ENCODE measurements at places on chromosomes 7 and 10.

GRCh38 chr7:80153446-80153845, 18.8 kb downstream of the GNAI1 start:
- DNase-seq, result no peak
- peak overlapping the region; percentile 42 for H3K27ac ChIP-seq
- H3K4me1 ChIP-seq, result peaks cover 53% of the 10 kb centered on the region
- H3K36me3 ChIP-seq, result no peaks in the 10 kb centered on the region
- no peak overlapping the region for H3K4me3 ChIP-seq
- H3K27me3 ChIP-seq, result peaks cover 6% of the 10 kb centered on the region

DNA sequence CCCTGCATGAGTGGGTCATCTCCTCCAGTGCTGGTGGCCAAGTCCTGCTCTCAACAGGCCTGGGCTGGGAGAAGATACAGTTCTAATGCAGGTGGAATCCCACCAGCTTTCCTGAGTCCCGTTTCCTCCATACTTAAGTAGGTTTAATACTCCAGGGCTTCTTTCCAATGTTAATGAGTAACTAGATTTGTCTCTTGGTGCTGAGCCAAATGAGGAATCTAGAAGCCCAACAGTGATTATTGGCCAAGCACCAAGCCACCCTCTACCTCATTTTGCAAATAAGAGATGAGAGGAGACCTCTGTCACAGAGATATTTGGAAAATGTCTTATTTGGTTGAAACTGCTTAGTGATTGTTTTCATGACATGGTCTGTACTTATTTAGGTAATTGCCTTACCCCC, 37.1 kb downstream of the STARD3NL start:
- no peak for DNase-seq
- peaks cover 16% of the 10 kb centered on the region for H3K4me1 ChIP-seq
- H3K27ac ChIP-seq, result peak overlapping the region; percentile 50
- H3K36me3 ChIP-seq, result peaks cover 15% of the 10 kb centered on the region

DNA sequence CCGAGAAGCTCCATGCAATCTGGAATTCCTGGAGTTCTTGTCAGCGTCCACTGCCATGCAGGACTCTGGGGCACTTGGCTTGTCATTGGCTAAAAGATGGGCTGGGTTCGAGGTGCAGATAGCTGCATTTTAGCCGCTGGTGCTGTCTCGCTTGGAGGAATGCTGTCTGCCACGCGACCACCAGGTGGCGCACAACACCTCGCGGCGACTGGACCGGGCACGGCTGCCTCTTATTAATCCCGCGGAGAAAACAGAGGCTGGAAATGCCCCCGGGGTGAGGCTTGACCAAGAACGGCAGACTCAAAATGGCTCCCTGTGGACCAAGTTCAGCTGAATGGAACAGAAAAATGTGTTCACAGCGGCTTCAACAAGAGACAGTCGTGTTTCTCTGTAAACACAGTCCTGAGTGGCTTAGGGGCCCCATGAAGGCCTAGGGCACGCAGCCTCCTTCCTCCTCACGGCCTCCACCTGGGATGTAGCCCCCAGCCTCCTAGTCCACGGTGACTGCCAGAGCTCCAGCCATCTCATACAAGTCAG, 46.2 kb downstream of the AOC1 start:
- DNase-seq, result peak; percentile 82
- H3K27me3 ChIP-seq, result peaks cover 7% of the 10 kb centered on the region
- peaks cover 3% of the 10 kb centered on the region for H3K36me3 ChIP-seq

DNA sequence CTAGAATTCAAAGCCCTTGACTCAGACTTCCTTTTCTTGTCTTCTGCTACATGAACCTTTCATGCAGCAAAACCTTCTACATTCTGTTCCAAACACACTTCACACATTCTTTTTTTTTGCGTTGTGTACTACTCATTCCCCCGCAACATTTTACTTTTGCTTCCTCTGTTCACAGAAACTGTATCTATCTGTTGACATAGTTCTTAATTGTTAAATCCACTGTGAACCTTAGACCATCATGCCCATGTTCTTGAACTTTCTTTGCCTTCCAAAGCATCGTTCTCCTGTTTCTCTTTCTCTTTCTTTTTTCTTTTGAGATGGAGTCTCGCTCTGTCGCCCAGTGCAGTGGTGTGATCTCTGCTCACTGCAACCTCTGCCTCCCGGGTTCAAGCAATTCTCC, 14.2 kb downstream of the CCSER2 start:
- no peaks in the 10 kb centered on the region for H3K27me3 ChIP-seq
- no peak overlapping the region for H3K4me3 ChIP-seq
- peaks cover 8% of the 10 kb centered on the region for H3K36me3 ChIP-seq
- H3K4me1 ChIP-seq, result peaks cover 19% of the 10 kb centered on the region

DNA sequence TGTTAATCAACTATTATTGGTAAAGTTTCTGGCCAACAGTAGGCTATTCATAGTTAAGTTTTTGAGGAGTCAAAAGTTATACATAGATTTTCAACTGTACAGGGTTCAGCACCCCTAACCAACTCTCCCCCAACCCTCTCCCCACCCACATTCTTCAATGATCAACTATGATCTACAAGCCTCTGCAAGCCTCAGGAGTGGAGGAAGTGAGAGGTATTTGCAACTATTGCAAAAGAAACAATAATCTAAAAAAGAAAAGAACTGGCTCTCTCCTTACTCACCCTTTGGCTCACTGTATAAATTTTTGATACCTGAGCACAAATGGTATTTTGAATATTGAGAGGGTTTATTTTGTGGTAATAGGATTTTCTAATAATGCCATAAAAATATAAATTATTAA, 179.8 kb downstream of the IPMK start:
- H3K4me1 ChIP-seq, result peaks cover 4% of the 10 kb centered on the region
- H3K27me3 ChIP-seq, result peaks cover 2% of the 10 kb centered on the region
- no peaks in the 10 kb centered on the region for H3K36me3 ChIP-seq
- H3K27ac ChIP-seq, result no peak overlapping the region
- no peak overlapping the region for H3K4me3 ChIP-seq

GRCh38 chr7:104529567-104529966, 201.2 kb downstream of the LHFPL3 start:
- H3K4me1 ChIP-seq, result no peaks in the 10 kb centered on the region
- no peaks in the 10 kb centered on the region for H3K36me3 ChIP-seq
- H3K27me3 ChIP-seq, result peaks cover 2% of the 10 kb centered on the region

GRCh38 chr7:1823376-1824150, 153.5 kb downstream of the ELFN1 start:
- peaks cover 1% of the 10 kb centered on the region for H3K36me3 ChIP-seq
- H3K27ac ChIP-seq, result no peak overlapping the region
- peaks cover under 1% of the 10 kb centered on the region for H3K27me3 ChIP-seq
- no peak overlapping the region for H3K4me3 ChIP-seq
- H3K4me1 ChIP-seq, result peaks cover 7% of the 10 kb centered on the region

DNA sequence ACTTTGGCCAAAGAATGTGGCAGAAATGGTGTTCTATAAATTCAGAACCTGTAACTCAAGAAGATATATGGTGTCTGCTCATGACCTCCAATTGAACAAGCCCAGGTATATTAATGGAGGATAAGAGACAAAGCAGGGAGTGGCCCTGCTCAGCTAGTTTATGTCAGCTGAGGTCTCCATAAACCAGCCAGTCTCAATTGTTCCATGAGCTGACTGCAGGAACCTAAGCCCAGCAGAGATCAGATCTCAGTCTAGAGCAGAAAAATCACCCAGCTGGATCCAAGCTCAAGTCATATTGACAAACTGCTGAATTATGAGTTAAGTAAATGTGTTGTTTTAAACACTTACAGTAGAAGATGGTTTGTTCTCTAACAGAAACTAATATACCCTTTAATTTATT, 105.5 kb upstream of the SGCE start:
- no peak overlapping the region for H3K4me3 ChIP-seq
- H3K36me3 ChIP-seq, result no peaks in the 10 kb centered on the region

- H3K27me3 ChIP-seq, result no peaks in the 10 kb centered on the region
- H3K27ac ChIP-seq, result peak overlapping the region; percentile 11
- peaks cover 3% of the 10 kb centered on the region for H3K4me1 ChIP-seq
- H3K4me3 ChIP-seq, result no peak overlapping the region
- no peaks in the 10 kb centered on the region for H3K36me3 ChIP-seq
- DNase-seq, result no peak
Observed at GRCh38 chr7:155009570-155010157, 6.7 kb upstream of the PAXIP1 start.

- H3K27ac ChIP-seq, result no peak overlapping the region
- H3K27me3 ChIP-seq, result no peaks in the 10 kb centered on the region
- no peak for DNase-seq
- H3K4me1 ChIP-seq, result no peaks in the 10 kb centered on the region
- H3K36me3 ChIP-seq, result peaks cover 33% of the 10 kb centered on the region
Observed at GRCh38 chr7:75536491-75536890, 44.4 kb downstream of the SPDYE5 start.

DNA sequence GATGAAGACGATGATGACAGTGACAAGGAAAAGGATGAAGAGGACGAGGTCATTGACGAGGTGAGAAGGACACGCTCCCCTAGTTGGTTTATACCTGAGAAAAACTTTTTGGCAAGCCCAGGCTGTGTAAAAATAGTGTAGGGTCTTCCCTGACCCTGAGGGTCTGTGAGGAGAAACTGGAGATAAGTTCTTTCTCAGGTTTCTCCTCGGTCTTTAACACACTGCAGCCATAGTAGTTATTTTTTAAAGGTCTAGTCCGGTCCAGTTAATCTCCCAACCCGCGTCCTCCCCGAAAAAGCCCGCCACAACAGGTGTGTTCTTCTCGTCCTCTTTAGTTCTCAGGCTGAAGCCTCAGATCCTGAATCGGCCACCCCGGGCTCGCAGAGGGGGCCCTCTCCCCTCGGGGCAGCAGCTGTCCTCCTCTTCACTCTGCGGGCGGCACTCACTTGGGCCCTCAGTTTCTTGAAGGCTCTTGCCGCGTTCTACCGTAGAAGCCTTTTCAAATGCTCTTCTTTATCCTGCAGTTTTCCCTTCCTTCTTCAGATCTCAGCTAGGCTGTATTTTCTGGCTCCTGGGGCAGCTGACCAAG, 411 bp downstream of the BCCIP start:
- H3K4me3 ChIP-seq, result no peak overlapping the region
- H3K4me1 ChIP-seq, result peaks cover 6% of the 10 kb centered on the region
- peaks cover 3% of the 10 kb centered on the region for H3K27me3 ChIP-seq
- no peak overlapping the region for H3K27ac ChIP-seq
- peaks cover 7% of the 10 kb centered on the region for H3K36me3 ChIP-seq

- no peaks in the 10 kb centered on the region for H3K36me3 ChIP-seq
- no peaks in the 10 kb centered on the region for H3K27me3 ChIP-seq
- no peak for DNase-seq
- no peaks in the 10 kb centered on the region for H3K4me1 ChIP-seq
Observed at GRCh38 chr7:78863281-78863680, 590.2 kb downstream of the MAGI2 start.

DNA sequence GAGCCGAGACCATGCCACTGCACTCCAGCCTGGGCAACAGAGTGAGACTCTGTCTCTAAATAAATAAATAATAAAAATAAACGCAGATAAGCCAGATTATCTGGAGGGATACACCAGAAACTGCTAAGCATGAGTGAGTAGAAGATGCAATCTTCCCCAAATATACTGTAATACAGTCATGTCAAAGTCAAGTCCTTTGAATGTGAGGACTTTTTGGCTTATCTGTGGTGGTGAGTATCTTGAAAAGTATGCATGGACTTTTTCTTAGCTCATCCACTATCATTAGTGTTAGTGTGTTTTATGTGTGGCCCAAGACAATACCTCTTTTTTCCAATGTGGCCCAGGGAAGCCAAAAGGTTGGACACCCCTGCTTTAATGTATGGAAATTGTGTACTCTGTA, 44.7 kb upstream of the PITRM1 start:
- no peak for DNase-seq
- no peaks in the 10 kb centered on the region for H3K27me3 ChIP-seq
- H3K36me3 ChIP-seq, result no peaks in the 10 kb centered on the region
- H3K4me1 ChIP-seq, result peaks cover 5% of the 10 kb centered on the region
- no peak overlapping the region for H3K27ac ChIP-seq
- H3K4me3 ChIP-seq, result no peak overlapping the region

GRCh38 chr10:6474871-6475270, 105.2 kb downstream of the PRKCQ start:
- H3K4me3 ChIP-seq, result no peak overlapping the region
- DNase-seq, result no peak
- H3K4me1 ChIP-seq, result peaks cover 31% of the 10 kb centered on the region
- peak overlapping the region; percentile 32 for H3K27ac ChIP-seq
- peaks cover 31% of the 10 kb centered on the region for H3K36me3 ChIP-seq

DNA sequence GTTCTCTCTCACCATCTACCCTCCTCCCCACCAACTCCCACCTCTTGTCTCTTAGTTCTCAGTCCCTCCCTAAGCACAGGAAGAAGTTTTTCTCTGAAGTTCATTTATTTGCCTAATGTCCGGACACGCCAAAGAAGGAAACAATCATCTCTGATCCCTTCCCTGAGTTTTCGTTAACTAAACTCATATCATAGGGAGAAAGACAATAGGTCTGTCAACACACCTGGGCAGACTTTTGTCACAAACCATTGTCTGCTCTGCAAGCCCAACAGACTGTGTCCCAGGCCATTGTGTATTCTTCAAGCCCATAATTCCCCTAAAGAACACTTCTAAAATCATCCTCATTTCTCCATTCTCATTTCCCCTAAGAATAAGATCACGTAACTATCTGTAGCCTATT, 691.0 kb upstream of the MBL2 start:
- H3K27ac ChIP-seq, result no peak overlapping the region
- H3K27me3 ChIP-seq, result peaks cover 1% of the 10 kb centered on the region
- no peaks in the 10 kb centered on the region for H3K4me1 ChIP-seq
- H3K36me3 ChIP-seq, result no peaks in the 10 kb centered on the region

DNA sequence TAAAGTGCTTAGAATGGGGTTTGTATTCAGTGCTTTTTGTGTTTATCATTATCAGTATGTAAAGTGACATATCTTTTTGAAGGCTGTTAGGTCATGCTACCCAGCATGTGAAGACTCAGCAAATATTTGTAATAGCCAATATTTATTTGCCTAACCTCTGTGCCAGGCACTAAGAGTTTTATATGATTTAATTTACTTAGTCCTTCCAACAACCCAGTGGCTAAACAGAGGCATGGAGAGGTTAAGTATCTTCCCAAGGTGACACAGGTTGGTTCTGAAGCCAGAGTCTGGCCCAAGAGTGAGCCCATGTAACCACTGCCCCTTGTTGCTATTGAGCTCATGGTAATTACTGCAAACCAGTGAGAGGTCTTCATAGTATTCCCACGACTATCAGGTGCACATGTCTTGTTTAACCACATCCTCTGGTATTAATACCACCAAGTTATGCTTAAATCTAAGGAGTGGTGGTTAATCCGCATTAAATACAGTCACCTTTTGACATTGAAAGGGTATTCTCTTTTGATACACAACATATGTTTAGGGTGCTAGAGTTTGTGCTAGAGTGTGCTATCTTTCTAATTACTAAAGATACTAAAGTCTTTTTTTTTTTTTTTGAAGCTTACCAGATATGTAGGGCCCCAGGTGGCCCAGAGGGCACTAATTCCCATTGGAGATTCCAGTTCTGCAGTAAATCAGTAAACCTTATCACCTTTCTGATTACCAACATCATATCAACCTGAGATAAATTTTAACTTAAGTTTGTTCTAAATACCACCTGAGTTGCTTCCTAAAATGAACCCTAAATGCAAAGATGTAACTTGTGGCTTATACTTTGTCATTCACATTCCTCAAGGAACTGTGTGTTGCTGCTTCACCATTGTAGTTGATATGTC, 2.9 kb downstream of the ADD3 start:
- peaks cover 25% of the 10 kb centered on the region for H3K4me1 ChIP-seq
- H3K27me3 ChIP-seq, result no peaks in the 10 kb centered on the region
- no peak overlapping the region for H3K4me3 ChIP-seq

GRCh38 chr10:12717981-12718707, 283.4 kb downstream of the CCDC3 start:
- H3K27me3 ChIP-seq, result peaks cover 4% of the 10 kb centered on the region
- DNase-seq, result no peak
- no peaks in the 10 kb centered on the region for H3K36me3 ChIP-seq
- no peak overlapping the region for H3K4me3 ChIP-seq
